ENCODE measurements at places on chromosomes 1 and 21.

GRCh38 chr21:42107177-42107880 is 36.2 kb downstream of the UMODL1 start:
- no peak for DNase-seq

DNA sequence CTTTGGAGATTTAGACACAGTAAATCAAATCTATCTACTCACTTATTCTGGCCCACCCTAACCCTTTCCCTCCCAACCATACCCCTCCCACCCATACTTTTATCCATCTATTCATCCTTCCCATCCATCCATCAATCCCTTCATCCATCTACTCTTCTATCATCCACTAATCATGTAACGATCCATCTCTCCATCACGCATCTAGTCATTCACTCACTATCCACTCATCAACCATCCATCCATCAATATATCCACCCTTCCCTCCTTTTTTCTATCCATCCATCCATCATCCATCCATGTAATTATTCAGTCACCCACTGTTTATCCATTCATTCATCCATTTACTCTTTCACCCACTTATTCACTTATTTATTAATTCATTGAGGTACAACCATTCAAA is 74.0 kb downstream of the FOXD2 start:
- DNase-seq: no peak

GRCh38 chr1:38730511-38731397 is 128.8 kb downstream of the RRAGC start:
- no peak for DNase-seq

- DNase-seq: no peak
Observed at GRCh38 chr1:88111816-88112215, 572.3 kb upstream of the PKN2 start.
